A549 treated with AZD2906 at 1 μM for 4 hours (cell line): ENCODE measurements at places on chromosomes 12 and 14. TPM values are rescaled to one million over a fixed set of nuclear protein-coding genes. Genes with fewer than 3 reads are reported as not detected.

Gene NYNRIN
- total RNA-seq: 0.31 to 0.44 TPM (median 0.41 TPM) in 5 replicates

Gene GPR68
- total RNA-seq: 0.24 to 0.49 TPM (median 0.38 TPM) in 5 replicates

Gene CLEC1A
- not detected in 5 replicates for total RNA-seq

Gene KRT71
- 0.02 to 0.09 TPM (median 0.05 TPM) in 3 of 5 replicates, not detected in the others for total RNA-seq

Gene CCDC196
- not detected in 5 replicates for total RNA-seq

Gene MRPS35
- 86.8 to 100 TPM (median 89.2 TPM) in 5 replicates for total RNA-seq

Gene OR6C3
- total RNA-seq: not detected in 5 replicates

Gene TEAD4
- total RNA-seq: 40.6 to 50.6 TPM (median 48.4 TPM) in 5 replicates

Gene PRPF40B
- total RNA-seq: 5.5 to 7.5 TPM (median 6.4 TPM) in 5 replicates

Gene SLC25A47
- not detected in 5 replicates for total RNA-seq

Gene C1S
- 40.4 to 73.4 TPM (median 41.9 TPM) in 5 replicates for total RNA-seq

Gene ENDOU
- total RNA-seq: 0.02 to 0.07 TPM (median 0.05 TPM) in 4 of 5 replicates, not detected in the other
